ENCODE measurements at places on chromosomes 11 and 22.

DNA sequence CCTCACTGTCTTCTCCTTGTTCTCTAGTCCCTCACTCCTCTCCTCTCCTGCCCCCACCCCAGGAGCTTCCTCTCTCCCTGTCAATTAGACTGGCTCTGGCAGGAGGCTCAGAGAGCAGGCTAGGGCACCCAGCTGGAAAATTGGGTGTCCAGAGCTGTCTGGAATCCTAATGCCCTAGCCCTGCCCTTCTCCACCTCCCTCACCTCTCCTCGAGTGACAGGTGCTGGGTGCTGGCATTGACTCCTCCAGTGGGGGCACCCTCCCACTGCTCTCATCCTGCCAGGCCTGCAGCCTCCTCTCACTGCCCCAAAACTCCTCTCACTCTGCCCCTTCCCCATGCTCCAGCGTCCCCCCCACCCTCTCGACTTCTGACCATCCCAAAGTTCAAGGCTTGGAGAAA is 68.9 kb downstream of the CYTH4 start:
- DNase-seq: no peak

DNA sequence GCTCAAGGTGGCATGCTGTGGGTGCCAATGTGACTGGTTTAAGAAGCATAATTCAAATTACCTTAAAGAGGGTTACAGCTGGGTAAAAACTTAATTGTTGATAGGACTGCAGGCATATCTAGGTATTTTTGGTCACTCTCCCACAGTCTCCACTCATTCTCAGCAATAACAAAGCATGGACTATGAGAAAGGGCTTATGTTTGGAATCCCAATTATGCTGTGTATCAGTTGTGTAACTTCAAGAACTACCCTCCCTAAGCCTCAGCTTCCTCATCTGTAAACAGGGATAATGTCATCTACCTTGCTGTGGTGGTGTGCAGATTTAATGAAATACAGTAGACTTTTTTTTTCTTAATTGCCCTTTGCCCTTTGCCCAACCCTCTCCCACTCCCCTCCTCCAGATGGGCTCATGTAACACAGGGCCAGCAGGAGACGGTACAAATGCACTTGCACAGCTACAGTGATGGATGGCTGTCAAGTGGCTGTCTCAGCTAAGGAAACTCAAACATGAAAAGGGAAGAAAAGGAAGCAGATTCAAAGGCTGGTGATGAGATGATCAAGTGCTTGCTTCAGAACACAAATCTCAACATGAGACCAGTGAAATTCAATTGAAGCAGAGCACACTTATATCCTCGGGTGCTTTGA is 37.6 kb downstream of the MAP6 start:
- DNase-seq: no peak

DNA sequence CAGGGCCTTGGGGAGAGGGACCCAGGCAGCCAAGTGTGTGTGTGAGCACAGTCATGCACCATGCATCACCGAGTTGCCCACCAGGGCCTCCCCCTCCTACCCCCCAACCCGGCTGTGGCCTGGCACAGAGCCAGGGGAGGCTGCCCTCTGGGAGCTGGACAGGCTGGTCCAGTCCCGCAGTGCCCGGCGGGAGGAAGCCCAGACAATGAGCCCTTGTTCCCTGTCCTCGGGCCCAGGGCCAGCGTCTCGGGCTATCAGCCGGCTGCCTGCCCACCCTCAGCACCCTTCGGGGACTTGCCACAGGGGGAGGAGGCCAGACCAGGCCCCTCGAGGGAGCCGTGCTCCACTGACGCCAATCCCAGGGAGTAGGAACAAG is 4.5 kb downstream of the LRRC75B start:
- no peak for DNase-seq

- no peak for DNase-seq
Measured at GRCh38 chr11:118605116-118605867, 2.1 kb upstream of the PHLDB1 start.

GRCh38 chr11:77436506-77436905 is 37.4 kb downstream of the PAK1 start:
- DNase-seq: no peak

DNA sequence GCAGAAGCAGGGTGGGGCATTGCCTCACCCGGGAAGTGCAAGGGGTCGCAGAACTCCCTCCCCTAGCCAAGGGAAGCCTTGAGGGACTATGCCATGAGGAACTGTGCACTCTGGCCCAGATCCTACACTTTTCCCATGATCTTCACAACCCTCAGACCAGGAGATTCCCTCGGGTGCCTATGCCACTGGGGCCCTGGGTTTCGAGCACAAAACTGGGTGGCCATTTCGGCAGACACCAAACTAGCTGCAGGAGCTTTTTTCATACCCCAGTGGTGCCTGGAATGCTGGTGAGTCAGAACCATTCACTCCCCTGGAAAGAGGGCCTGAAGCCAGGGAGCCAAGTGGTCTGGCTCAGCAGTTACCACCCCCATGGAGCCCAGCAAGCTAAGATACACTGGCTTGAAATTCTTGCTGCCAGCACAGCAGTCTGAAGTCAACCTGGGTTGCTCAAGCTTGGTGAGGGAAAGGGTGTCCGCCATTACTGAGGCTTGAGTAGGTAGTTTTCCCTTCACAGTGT is 573.7 kb upstream of the ANO3 start:
- no peak for DNase-seq

DNA sequence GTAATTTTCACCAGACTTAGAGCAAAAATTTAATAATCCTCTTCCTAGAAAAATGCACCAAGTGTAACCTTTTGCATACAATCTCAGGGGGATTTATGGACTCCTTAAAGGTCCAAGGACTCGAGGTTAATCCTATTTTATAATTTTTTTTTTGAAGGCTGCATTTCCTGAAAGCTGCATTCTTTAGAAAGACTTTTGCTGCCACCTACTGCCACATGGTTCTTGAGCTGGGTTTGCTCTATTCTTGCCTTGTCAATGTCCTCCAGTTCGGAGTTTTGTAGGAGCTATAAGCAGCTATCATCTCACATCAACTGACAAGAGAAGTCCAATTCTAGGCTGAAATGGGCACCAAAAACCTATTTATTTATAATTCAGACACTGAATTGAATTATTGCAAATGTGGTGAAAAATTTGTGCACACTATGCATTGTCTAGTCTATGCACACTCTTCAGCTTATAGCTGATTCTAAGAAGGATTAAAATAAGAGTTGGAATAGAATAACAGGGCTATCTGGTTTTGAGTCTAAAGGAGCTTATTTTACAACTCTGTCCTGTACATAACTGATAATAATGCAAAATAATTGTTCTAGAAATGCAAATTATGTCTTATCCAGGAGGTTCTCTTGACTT is 31.3 kb downstream of the TRAF6 start:
- DNase-seq: no peak

- DNase-seq: no peak
Measured at GRCh38 chr22:23054531-23055257, 15.6 kb upstream of the GNAZ start.

DNA sequence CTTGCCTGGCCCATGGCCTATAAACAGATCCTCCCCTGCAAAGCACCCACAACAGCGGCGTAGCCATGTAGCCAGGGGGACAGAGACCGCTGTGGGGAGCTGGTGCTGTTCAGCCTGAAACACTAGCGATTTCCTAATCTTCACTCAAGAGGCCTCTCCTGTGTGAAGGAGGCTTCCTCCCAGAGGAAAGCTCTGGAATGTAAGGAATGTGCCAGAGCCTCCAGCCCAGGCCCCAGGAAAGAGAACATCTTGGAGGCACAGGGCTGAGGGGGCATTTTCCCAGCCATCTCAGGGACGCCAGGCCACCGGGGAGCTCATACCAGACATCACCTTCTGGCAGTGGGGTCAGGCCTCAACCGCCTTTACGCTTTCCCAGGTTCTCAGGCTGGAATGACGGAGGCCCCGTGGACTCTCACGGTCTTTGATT is 24.0 kb downstream of the MIAT start:
- no peak for DNase-seq

GRCh38 chr11:123798513-123799252 is 7.5 kb downstream of the OR6M1 start:
- DNase-seq: no peak

- no peak for DNase-seq
Measured at GRCh38 chr11:1747753-1748635, 2.4 kb downstream of the IFITM10 start.

DNA sequence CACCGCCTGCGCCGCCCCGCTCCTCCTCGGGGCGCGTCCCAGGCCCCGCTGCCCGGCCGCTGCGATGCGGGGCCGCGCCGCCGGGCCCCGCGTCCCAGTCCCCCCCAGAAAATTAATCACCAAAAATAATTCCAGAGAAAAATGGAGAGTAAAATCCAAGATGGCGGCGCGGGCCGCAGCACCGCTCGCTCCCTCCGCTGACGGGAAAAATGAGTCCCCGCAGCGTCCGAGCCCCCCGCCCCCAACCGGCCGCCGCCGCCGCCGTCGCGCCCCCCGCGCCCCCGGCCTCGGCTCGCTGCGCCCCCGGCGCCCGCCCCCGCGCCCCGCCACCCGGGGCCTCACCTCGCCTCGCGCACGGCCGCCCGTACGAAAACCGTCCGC is at the start of gene KMT5B:
TSS of gene KMT5B (minus strand) at position 162 of the 381 bp plus-strand sequence. CDS start 23,220 bp downstream, outside the sequence.
- no peak for DNase-seq

GRCh38 chr22:24512043-24512442 is 16.9 kb downstream of the UPB1 start:
- no peak for DNase-seq

GRCh38 chr22:50068096-50068495 is 10.0 kb upstream of the TTLL8 start:
- no peak for DNase-seq
